ENCODE measurements at places on chromosomes 7 and 10. TPM values are rescaled to one million over a fixed set of nuclear protein-coding genes. Genes with fewer than 3 reads are reported as not detected.

GRCh38 chr10:44332465-44332864, 52.4 kb downstream of the CXCL12 start:
- DNase-seq = no peak

DNA sequence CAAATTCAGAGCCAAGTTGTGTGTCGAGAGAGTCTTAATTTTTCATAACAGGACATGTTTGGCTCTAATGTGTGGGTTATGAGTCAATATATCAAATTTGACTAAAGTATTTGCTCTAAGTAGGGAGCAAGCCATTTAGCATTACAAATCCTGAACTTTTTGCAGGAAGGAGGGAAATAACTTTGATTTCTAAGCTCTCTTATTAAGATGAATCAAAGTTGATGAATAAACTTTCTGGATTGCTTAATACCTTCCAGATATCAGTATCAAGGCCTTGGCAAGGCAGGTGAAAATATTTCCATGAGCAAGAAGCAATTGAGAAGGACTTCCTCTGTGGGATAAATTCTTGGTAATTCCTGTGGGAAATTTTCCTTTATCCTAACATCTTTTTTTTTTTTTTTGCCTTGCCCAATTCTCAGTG, 258.8 kb downstream of the AHR start:
- DNase-seq = no peak

DNA sequence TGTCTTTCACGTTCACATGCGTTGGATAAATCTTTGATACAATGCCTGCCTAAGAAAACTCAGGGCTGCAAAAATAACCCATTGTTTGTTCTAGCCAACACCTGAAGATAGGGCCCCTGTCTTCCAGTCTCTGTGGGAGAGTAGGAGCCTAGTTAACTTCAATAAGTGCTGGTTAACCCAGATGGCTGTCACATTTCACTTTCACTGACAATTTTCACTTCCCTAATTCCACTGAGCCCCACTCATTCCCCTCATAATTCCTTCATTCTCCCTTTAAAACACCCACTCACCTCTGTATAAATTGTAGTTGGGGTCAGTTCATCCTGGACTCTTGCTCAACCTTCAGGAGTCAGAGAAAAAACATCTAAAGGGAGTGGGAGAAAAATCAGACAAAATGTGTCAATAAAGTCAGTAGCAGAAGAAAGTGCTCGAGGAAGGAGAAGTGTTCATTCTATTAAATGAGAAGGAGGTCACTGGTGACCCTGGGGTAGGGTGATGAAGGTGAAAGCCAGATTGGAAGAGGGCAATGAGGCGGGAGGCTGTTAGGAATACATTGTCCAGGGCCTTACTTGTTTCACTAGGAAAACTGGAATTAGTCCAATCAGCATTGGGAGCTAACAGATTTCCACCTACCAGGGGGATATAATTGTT, 51.2 kb upstream of the ABI1 start:
- no peak for DNase-seq

GRCh38 chr7:108452707-108453106, 3.5 kb downstream of the NRCAM start:
- DNase-seq = no peak

The NCF1 gene
- total RNA-seq = 2.2 TPM

The ITGA8 gene
- 8.2 TPM for total RNA-seq

GRCh38 chr10:93143281-93143680, 69.6 kb downstream of the CYP26A1 start:
- no peak for DNase-seq

Data from lower leg skin (tissue), 4 donors.